ENCODE measurements at places on chromosomes 6 and 20.
A peak's percentile ranks its signal among the peaks of the same experiment; 100 is the strongest.

DNA sequence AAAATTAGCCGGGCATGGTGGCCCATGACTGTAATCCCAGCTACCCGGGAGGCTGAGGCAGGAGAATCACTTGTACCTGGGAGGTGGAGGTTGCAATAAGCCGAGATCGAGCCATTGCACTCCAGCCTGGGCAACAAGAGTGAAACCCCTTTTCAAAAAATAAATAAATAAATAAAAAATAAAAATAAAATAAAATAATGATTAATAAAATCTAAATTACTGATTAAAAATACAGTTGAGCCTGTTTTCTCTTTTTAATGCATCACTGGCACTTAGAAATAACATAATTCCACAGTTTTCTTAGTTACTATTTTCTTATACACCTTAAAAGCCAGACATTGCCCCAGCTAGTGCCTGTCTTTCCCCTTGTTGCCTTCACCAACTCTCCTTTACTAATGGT lies 922.8 kb upstream of the GJE1 start:
- DNase-seq: no peak

GRCh38 chr6:149035766-149036165 lies 281.7 kb upstream of the TAB2 start:
- no peak for DNase-seq

- no peak for DNase-seq
Observed at GRCh38 chr6:144320741-144321140, 35.6 kb downstream of the UTRN start.

DNA sequence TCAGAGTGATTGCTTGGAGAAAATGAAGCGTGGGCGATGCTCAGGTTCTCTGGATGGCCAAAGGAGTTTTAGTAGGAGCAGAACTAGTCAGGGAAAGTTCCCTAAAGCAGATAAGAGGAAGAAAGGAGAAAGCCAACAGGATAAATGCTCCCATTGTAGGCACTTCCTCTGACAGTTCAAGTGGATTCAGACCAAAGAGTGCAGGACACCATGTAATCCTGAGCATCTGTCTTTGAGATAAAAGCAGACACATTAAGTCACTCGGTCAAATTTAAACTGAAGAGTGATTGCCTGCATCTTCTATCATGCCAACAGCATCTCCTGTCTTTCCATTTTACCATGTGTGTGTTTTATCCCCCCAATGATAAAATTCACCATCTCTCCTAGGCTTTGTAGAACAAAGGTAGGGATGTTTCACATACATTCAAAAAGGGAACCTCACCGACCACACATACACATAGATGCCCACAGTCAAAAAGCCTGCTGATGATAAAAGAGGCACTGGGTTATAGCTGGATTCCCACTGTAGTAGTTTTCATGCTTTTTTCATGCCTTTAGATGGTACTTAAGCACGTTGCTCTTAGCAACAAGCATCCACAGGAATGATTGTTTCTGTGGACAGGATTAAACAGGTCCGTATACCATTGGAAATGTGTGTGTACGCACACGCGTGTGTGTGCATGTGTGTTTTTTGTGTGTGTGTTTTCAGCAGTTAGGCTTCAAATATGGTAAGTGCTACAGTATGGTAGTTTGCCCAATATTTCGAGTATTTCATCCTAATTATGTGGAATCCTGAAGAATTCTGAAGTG lies 7.0 kb downstream of the GRIK2 start:
- no peak for DNase-seq

DNA sequence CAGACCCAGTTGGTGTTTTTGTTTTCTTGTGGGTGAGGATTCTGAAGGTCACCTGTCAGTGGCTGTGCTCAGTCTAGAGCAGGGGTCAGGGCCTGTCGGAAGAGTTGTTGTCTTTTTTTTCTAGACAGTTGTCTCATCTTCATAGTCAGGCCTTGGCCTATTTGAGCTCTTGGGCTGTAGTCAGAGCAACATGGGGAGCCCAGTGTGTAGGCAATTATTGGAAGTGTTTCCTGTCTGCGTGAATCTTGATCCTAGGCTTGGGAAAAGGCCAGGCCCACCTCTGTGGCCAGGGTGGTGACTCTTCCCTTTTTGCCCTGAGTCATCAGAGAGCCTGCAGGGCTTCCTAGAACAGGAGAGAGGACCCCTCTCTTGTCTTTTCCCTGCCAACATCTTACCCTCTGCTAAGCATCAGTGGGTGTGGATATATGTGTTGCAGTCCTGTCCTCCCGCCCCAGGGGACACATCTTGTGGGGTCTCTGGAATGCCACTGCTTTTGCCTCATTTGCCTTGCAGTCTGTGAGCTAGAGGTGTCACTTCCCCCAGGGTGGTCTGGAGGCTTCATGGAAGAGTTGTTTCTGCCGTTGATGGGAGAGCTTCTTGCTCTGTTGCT lies 11.4 kb downstream of the TJAP1 start:
- no peak for DNase-seq

GRCh38 chr6:155861821-155862220 lies 406.2 kb upstream of the NOX3 start:
- no peak for DNase-seq

GRCh38 chr20:60667641-60668040 lies 584.4 kb upstream of the CDH4 start:
- DNase-seq: no peak

- DNase-seq: no peak
Observed at GRCh38 chr6:75483136-75483952, 10.3 kb downstream of the FILIP1 start.

GRCh38 chr6:70157086-70157485 lies 145.8 kb downstream of the COL9A1 start:
- no peak for DNase-seq

DNA sequence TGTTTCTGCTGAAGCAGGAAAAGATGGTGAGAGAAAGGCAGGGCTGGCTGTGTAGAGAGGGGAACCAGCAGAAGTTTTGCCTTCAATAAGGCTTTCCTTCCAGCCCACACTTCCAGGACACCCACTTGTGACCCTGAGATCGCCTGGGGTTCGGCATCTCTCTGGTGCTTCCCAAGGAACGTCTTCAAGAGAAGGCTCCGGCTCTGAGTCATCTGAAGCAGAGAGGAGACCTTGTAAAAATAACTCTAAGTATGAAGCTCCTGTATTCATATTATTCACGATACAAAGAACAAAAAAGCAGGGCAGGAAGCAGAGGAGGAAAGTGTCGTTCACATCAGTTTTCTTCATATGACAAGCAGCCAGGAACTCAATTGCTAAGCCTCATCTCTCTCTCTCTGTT lies 95.4 kb upstream of the MRPS10 start:
- no peak for DNase-seq

DNA sequence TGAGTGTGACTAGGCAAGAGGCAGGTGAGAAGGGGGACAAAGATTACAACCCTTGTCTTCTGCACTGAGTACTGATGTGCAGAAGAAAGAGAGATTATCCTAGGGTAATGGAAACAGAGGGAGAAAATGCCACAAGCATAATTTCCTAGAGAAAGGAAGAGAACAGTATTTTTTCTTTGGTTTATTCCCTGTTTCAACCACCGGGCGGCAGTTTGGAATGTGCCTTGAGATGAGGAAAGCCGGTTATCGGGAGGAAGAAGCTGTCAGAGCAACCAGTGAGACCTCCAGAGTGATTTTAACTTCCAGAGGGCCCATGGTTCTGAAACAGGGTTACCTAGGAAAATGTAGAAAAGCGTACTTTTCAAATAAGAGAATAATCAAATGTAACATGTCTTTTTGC lies 121.4 kb downstream of the REV3L start:
- DNase-seq: no peak

- DNase-seq: no peak
Observed at GRCh38 chr20:4113615-4114603, 98.6 kb upstream of the RNF24 start.

GRCh38 chr6:31769684-31770371 lies 7.3 kb downstream of the VWA7 start:
- DNase-seq: peak; percentile 62

DNA sequence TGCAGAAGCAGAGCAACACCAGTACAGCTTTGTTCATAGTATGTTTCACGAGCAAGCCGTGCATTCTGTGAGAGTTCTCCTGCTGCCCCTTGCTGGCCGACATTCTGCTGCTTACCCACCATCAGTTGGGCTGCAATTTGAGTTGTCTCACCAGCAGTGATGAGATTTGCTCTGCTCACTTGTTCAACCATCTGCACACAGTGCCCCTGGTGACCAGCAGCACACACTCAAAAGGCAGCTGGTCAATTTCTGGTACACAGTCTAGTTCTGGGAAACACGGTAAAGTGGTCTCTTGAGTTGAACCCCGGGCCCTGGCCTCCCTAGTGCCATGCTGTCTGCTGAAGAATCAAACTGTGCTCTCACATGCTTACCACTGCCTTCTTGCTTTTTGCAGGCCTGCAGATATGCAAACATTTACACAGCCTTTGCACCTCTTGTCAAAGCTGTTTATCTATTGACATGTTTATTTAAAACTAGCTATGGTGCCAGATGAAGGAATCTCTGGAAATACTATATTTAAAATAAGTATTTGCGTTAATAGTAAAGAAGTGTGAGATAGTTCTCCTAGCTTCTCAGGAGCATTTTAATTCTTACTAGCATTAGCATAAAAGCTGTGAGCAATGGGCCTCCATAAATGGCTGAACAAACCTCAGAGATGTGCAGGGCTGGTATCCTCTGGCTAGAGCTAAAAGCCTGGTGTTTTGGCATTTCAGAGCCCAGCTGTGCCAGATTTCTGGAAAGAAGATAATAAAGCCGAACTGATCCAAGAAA lies 234.3 kb downstream of the ARHGAP18 start:
- DNase-seq: no peak

DNA sequence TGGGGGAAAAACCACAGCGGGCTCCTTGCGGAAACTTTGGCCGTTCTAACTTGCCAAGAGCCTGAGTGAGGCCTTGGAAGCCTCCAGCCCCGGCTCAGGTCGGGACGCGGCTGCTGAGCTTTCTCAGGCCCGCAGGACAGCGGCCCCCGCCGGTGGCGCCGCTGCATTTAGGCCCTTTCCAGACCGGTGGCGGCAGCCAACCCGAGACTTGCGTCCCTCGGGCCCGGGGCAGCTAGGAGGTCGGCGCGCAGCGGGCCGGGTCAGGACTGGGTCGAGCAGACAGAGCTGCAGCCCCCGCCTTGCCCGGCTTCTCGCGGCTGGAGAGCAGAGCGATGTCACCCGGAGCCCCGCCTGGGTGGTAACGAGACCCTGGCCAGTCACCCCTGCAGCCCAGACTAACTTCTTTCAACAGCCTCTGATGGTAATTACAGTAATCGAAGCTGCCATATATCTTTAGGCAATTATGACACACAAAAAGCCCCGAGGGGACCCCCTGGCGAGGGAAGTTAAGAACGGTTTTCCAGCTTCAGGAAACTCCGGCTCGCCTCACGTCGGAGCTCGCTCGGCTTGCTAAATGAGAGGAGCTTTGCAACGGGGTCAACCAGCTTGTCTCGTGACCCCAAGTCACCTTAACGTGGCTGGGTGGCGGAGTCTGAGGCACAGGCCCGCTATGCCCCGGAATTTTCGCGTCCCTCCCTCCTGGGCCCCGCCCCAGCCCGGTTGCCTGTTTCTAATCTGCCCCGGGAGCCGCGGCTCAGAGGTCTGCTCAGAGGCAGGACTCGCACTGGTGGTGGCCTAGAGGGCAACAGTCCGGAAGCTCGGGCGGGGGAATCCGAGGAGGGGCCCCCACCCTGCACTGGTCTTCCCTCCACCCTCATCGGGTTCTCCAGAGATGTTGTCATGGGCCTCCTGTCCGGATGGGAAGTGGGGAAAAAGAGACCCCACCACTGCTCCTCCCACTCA lies 3.0 kb downstream of the NR2E1 start:
- no peak for DNase-seq

GRCh38 chr20:11195899-11196558 lies 522.2 kb upstream of the JAG1 start:
- no peak for DNase-seq

DNA sequence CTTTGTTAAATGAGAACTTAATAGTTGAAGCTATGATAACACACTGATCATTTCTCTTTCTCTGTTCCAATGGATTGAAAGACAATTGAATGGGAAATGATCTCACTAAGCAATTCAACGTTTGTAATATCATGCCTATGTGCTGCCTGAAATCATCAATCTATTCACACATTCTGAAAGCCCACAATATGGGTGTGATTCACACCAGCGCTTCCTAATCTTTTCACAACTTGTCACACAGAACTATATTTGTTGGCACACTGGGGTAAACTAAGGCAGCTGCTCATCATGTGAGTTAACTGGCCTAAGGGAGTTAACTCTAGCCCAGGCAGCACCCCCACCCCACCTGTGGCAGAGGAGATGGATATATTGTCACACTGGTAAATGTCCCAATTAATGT lies 37.1 kb upstream of the UTRN start:
- DNase-seq: no peak

- no peak for DNase-seq
Observed at GRCh38 chr20:32678948-32679347, 5.2 kb upstream of the C20orf203 start.
